Left lung (tissue), 14 donors: ENCODE measurements at places on chromosomes 2 and 18. TPM values are rescaled to one million over a fixed set of nuclear protein-coding genes. Genes with fewer than 3 reads are reported as not detected.

The COL5A2 gene
- 122 TPM for total RNA-seq

The STAMBP gene
- total RNA-seq, result 40.5 TPM

The PSMA8 gene
- total RNA-seq, result 0.15 TPM

The RNPEPL1 gene
- total RNA-seq, result 99.2 TPM

The EFR3B gene
- 9.2 TPM for total RNA-seq

The AKAIN1 gene
- total RNA-seq, result not detected

The TNS1 gene
- 303 TPM for total RNA-seq

The ARHGAP15 gene
- 16.8 TPM for total RNA-seq

The PKP4 gene
- 57.8 TPM for total RNA-seq

The EDAR gene
- 0.47 TPM for total RNA-seq
